ENCODE measurements at places on chromosomes 4 and X.

DNA sequence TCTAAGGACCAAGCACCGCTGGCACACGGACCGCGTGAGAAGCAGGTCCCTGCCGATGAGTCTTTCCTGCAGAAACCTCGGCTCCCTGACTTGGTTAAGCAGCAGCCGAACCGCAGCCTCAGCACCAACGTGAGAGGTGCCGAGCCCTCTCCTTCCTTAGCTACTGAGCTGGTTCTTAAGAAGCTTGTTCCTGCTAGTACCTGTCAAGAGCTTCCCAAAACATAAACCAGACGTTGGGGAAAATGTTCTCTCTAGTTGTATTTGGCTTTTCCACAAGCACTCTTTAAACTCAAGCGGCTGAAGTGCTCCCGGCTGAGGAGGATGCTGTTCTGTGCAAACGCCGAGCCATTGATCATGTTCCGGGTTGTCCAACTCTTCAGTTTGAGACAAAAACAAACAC, 29.3 kb upstream of the TLR3 start:
- DNase-seq: no peak

- no peak for DNase-seq
Measured at GRCh38 chr4:14568351-14568750, 433.9 kb upstream of the CPEB2 start.

DNA sequence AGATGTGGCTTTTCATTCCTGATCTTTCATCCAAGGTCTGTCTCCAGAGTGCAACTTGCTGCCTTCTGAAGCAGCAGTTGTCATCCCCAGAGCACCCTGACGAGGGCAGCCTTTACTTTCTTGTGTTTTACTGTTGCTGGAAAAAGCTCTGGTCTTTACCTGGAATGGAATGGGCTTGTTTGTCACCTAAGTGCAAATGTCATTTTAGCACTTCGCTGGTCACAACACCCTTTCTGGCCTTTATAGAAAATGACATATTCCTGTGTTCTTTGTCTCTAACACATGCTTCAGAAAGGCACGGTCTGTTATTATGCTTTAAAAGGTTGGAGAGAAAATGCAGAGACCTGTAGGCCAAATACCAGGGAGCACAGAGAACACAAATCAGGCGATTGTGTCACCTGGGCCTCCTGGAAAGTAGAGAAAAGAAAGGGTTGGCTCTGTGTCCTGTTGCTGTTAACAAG, 332.7 kb upstream of the IGFBP7 start:
- peak; percentile 14 for DNase-seq

- no peak for DNase-seq
Measured at GRCh38 chr4:8647626-8648025, 55.1 kb downstream of the CPZ start.

- no peak for DNase-seq
Measured at GRCh38 chrX:153568451-153569011, 30.4 kb downstream of the CCNQ start.

DNA sequence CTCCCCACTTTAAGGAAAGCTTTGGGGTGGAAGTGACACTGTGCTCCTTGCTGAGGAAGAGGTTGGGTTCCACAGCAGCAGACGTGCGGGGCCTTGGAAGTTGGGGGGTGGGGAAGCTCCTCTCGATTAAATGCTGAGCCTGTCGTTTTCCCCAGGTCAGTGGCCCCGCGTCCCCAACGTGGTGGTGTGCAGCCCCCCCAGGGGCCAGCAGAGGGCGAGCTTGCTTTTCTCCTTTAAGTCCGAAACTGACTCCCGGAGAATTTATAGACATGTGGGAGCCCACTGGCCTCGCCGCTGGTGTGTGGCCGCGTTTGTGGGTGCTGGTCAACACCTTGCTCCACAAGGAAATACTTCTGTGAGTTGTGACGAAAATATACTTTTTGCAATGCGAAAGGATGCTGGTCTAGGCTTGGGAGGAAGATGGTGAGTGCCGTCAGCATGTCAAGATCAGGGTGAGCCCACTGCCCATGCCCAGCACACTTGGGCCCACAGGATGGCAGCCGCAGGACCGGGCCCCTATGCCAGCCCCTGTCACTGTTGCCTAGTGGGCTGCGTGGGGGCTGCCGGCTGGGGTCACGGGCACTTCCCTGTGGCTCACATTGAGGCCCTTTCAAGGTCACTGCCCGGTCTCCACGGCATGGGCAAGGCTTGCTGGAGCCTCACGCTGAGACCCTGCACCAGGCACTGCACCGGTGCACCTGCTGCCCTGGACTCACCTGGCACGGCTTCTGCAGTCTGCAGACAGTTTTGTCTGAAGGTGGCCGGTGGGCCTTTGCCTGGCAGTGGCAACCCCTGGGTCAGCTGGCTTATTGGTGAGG, 9.4 kb downstream of the UVSSA start:
- peak; percentile 50 for DNase-seq

All from amniotic epithelial cell (primary cell).